ENCODE measurements at places on chromosomes 5 and 9. TPM values are rescaled to one million over a fixed set of nuclear protein-coding genes. Genes with fewer than 3 reads are reported as not detected.

- no peak for DNase-seq
These were observed 65.0 kb upstream of the SUB1 start for GRCh38 chr5:32520356-32520755.

DNA sequence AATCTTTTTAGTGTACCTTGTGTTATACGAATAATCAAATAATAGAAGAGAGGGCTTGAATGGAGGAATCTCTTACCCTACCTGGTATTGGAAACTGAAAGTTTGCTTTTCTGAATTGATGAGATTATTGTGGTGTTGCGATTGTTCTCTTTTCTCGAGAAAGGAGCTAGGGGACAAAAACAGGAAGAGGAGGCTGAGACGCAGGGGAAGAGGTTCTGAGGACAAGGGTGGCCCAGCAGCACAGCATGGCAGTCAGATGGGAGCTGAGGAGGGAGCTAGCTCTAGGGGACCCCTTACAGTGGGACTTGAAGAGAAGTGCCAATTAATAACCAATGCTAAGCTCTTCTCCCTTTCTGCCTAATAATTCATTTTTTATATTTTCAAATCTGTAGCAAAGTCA is 183.3 kb upstream of the DMAC1 start:
- DNase-seq = no peak

Gene IL3
- not detected for total RNA-seq

DNA sequence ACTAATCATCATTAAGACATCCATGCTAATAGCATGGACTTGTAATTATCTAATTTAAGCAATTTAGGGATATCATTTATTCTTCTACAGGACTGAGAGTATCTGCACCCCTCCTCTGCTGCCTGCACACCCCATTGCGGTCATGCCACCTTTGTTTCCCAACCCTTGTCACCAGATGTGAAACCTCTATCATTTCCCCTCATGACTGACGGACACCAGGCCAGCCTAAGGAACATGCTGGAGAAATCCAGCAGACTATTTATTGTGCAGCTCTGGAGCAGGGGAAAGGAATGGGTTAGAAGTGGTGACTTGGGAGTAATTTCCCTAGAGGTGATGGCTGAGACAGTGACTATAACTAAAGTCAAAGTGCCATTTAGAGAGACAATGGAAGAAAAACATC is 40.7 kb downstream of the UGCG start:
- DNase-seq = no peak

DNA sequence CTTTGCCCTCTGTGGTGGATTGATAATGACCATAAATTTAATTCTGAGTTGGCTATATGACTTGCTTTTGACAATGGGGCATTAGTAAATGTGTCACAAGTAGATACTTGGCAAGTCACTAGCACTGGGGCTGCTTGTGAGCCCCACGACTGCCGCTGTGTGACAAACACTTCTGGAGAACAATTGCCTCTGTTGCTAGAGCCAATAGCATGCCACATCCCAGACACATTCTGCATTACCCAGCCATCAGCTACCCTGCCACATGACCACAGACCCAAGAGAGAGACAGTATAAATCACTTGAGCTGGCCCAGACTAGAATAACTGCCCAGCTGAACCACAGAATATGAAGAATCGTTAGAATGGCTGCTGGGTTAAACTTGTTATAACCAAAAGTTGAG is 753.2 kb upstream of the DMAC1 start:
- DNase-seq = no peak

DNA sequence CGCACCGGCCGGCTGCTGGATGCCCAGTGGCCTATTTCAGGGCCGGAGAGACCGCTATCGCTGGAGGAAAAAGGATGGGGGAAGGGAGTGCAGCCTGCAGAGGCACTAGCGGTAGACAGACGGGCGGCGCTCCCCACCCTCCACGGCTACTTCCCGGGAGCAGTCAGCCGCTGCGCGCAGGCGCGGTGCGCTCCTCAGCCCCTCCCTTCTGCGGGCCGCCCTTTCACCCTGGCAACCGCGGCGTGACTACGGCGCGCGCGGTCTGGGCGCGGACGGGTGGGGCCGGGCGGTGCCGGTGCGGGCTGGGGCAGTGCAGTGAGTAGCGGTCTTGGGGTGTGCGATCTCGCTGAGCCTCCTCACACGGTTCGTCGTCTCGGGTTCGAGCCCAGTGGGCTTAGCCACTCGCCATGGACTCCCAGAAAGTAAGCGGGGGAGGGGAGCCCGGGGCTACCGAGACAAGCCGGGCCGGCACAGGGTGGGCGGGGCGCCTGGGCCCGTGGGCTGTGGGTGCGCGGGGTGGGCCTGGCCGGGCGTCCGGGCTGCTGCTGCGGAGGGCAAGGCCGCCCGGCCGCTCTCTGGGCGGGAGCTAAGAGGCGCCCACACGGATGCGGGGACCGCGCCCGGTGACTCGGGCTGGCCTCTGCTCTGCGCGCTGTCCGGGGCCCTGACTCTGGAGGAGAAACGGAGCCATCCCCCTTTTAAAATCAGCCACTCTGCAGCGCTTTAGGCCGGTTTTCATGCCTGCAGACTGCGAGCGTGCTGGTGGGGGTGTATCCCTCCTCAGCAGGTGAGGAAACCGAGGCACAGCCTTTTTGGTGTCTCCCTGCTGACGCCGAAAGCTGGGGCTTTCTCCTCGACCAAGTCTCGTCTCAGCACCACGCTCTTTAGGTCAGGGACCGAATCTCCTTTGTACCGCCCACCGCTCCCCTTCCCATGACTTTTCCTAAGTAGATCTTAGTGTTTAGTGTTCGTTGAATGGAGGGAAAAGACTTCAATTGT is at the start of gene FSD1L:
FSD1L (plus strand) TSS at position 221 of the 999 bp plus-strand sequence; CDS start at position 408, 187 bp downstream.
- peak; percentile 93 for DNase-seq

GRCh38 chr9:130680836-130681768 is 12.5 kb upstream of the EXOSC2 start:
- peak; percentile 87 for DNase-seq

DNA sequence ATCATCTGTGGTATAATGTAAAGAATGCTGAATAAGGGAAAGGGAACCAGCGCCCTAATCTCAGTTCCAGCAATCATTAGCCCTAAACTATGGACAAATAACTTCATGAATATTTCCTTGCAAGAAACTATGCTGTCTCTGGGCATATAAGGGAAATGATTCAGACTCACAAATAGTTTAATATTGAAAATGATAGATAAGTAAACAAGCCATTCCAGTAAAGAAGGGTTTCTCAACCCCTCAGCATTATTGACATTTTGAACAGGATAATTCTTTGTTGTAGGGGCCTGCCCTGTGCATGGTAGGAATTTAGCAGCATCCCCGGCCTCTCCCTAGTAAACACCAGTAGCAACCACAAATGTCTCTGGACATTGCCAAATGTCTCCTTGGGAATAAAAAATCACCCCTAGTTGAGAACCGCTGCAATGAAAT is 23.8 kb downstream of the C5 start:
- no peak for DNase-seq
